ENCODE measurements at places on chromosomes 5 and 9.
A peak's percentile ranks its signal among the peaks of the same experiment; 100 is the strongest.

- DNase-seq, result no peak
Observed at GRCh38 chr5:124580925-124581737, 165.3 kb downstream of the ZNF608 start.

- DNase-seq, result no peak
Observed at GRCh38 chr9:32584784-32585183, 11.8 kb upstream of the NDUFB6 start.

DNA sequence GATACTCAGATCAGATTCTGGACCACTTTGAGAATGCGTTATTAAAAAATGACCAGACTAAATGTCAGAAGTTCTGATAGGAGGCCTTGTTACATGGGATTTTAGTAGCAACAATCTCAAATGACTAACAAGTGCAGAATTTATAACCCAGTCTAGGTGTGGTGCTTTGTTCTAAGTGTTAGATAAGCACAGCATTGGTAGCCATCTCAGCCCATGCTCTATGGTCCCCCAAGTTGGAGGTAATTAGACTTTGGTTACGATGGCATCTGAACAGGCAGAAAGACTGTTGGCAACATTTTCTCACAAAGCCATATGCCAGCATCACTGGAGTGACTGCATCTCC, 140.4 kb upstream of the RPS23 start:
- DNase-seq, result no peak

GRCh38 chr9:13570068-13570974, 290.8 kb upstream of the MPDZ start:
- DNase-seq, result no peak

DNA sequence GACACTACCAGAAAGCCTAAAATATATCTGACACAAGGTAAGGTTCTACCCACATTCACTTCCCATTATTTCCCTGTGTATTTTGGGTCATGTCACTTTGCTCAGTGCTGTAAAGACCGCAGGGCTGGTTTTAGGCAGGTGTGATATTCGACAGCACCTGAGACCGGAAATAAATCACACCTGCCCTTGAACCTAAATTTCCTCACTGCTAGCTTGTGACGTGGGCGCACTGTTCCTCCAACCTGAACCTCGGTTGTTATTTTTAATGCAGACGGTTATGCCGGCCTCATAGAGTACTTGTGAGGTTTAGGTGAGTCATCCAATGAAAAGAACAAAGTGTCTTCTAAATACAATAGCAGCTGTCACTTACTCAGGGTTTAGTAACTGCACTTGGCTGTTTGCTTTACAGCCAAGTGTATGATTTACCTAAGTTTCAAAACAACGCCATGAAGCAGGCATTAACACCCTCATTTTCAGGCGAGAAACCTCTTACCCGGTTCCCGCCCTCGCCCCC, 20.7 kb upstream of the ZNF782 start:
- peak; percentile 9 for DNase-seq

DNA sequence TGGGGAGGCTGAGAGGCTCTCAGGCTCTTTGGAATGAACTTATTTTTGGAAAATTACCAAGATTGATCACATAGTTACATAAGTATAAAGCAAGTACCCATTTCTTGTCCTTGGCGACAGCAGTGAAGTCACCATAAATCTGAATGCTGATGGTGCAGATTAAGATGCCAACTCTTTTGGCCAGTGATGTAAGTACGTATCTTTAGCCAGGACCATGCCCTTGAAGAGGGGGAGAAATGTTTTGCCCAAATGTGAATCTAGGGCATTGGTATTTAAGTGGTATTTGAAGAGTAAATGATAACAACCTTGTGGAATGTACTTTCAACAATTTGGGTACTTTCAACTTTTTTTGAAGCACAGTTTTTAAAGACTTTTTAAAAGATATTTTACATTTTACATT, 68.2 kb upstream of the RAD23B start:
- DNase-seq, result no peak

GRCh38 chr5:137481596-137481995, 17.5 kb downstream of the SPOCK1 start:
- DNase-seq, result no peak

- DNase-seq, result no peak
Observed at GRCh38 chr5:81268521-81269196, 32.7 kb upstream of the ZCCHC9 start.

- peak; percentile 96 for DNase-seq
Observed at GRCh38 chr9:37119907-37120842, at the start of gene ZCCHC7. Gene ZCCHC7, plus strand, starts transcription at chr9:37120574.

GRCh38 chr5:15215056-15215455, 284.9 kb upstream of the FBXL7 start:
- no peak for DNase-seq

DNA sequence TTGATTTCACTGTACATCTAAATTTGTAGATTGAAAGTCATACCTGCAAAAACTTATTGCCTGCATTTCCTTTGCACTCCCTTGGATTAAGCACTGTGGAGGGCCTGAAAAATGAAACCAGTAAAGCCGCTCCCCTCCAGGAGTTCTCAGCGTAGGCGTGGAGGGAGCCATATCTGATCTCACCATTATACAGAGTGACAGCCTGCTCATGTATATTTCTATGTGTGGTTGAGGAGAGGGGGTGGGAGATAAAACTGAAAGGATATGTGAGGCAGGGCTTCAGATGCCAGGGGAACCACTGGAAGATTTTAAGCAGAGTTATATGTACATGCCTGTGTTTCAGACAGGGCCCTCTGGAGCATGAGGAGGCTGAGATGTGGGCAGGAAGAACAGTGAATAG, 303.0 kb downstream of the MSX2 start:
- no peak for DNase-seq

DNA sequence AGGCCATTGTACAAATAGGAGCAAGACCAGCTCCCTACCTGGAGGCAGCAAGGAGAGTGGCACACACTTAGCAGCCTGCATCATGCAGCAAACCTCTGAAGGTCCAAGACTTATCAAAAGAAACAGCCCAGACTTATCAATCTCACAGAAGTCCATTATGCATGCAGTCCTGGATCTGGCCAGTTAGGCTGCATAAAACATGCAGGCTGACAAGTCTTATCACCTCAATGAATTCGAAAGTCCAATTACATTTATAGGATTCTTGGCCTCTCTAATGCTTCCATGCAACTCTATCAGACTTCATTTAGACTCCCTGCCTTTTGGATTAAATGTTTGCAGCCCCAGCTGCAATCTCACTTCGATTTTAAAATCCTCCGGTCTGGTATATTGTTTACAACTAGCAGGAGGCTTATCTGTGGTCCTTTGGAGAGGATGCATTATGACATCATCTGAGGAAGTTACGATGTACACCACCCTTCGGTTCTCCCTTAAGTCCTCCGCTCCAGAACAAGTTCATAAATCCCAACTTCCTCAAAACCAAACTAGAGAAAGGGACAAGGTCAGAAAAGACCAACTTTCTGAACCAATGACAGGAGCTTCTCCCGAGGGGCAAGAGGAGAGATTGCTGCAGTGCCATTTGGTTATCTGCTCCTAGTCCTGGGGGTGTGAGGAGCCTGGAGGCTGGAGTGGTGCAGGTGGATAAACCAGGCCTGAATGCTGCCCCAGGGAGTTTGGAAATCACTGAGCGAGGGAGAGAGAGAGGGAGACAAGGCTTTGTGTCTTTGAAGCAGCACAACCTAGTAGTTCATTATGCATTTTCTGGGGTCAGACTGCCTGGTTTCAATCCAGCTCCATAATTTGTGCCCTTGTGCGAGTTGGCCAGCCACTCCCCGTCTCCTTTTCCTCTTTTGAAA, 313.9 kb downstream of the TLE1 start:
- DNase-seq, result no peak

GRCh38 chr9:19161257-19162025, 34.1 kb upstream of the PLIN2 start:
- no peak for DNase-seq

DNA sequence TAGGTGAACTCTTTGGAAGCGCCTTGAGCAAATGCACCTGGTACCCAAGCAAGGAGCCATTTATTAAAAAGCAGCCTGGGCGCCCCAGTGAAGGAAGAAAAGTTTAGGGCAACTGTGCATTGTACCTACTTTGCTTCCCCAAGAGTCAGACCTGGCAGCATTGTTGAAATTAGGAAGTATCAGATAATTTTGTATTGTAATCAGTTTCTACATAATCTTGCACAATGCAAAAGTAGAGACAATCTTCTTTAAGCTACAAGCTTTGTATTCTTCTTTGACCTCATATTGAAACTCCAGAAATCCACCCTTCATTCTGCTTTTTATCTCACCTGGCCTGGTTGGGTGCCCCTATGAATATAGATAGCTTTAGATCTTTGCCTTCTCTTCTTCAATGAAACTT, 490.8 kb downstream of the RASEF start:
- DNase-seq, result no peak

DNA sequence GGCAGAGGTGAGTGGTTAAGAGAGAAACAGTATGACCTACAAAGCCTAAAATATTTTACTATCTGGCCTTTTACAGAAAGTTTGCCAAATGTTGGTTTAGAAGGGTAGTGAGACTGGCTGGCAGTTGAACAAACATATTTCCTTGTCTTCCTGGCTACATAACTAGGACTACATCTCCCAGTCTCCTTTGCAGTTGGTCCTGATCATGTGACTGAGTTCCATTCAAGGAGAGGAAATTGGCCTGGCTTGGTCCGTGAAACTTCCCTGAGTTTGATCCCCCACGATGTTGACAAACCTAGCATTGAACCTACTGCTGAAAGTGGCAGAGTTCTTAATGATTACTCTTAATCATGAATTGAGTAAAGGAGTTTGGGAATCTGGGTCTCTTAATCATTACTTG, 280.8 kb downstream of the SLIT3 start:
- no peak for DNase-seq

- DNase-seq, result no peak
Observed at GRCh38 chr9:122446819-122447484, 30.8 kb downstream of the OR1J1 start.

- DNase-seq, result peak; percentile 66
Observed at GRCh38 chr9:111414406-111414805, 69.8 kb downstream of the ECPAS start.

DNA sequence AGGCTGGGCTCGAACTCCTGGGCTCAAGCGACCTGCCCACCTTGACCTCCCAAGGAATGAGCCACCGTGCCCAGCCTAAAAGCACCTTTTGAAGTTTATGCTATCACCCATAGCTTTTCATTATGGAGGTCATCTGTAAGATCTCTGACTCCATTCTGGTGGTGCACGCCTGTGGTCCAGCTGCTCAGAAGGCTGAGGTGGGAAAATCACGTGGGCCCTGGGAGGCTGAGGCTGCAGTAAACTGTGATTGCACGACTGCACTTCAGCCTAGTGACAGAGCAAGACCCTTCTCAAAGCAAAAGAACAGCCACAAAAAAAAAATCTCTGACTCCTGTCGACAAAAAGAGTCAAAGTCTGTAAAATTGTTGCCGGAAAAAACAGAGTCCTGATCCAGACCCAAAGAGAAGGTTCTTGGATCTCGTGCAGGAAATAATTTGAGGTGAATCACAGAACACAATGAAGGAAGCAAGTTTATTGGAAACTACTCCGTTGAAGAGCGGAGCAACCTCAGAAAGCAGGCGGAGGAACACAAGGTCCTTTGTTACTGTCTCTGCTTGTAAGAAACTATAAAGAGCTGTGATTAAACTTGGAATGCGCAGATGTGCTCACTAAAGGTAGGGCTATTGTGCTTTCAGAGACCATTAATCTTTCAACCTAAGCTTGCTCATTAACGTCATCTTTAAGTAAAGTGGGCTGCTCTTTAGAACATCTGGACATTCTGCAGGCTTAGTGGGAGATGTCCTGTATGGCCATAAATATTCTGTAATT, 2.0 kb upstream of the HAUS6 start:
- DNase-seq, result no peak

DNA sequence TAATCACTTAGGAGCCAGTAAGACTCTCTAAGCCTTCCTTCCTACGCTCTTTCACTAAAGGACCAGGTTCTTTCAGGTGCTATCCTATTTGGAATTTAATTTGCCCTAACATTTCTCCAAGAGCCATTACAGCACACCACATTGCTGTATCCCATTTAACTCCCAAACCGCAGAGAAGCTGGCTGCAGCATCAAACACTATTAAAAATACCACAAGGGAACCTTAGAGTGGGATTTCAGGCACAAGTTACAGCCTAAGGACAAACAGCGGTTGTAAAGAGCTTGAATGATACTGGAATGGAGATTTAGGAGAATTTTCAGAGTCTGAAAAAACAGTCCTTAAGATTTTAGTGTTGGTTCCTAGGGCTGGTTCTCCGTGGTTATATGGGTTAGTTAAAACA, 566.4 kb downstream of the RAB3C start:
- DNase-seq, result no peak

DNA sequence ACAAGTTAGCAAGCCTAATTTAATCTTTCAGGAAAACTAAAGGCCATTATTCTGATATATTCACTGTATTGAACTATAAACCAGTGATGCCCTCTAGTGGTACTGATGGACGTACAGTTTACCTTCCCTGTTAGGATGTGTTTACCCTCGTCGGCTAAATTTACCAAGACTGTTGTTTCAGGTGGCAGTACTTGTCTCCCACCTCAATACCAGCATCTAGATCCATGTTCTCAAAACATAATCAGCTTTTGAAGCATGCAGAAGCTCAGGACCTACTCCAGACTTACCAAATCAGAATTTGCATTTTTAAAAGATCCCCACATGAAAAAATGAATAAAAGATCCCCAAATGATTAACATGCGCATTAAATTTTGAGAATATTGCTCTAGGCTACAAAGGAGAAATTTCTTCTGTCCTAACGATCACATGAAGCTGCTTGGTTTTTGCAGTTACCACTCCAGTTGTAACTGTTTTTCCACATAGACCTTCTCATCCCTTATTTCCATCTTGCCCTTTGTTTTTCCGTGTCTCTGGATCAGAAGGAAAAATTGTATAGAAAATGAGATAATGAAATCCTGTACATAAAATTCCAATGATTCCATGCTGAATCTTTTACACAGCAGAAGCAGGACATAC, 3.2 kb upstream of the BAAT start:
- no peak for DNase-seq

GRCh38 chr5:62937661-62938558, 359.3 kb downstream of the LRRC70 start:
- no peak for DNase-seq

DNA sequence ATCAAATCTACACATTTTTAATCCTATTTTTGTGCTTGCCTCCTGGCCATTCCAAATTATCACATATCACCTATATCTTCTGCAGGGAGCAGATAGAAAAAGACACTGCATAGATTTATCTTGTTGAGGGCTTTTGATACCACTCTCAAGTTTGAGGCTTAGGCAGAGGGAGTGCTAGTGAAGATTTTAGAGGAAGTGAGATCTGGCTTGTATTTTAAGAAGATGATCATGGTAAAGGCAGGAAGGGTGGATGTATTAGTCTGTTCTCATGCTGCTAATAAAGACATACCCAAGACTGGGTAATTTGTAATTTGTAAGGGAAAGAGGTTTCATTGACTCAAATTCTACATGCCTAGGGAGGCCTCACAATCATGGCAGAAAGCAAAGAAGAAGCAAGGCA, 220.9 kb upstream of the TUT7 start:
- DNase-seq, result no peak

- DNase-seq, result no peak
Observed at GRCh38 chr5:97049175-97049574, 93.2 kb downstream of the LIX1 start.

DNA sequence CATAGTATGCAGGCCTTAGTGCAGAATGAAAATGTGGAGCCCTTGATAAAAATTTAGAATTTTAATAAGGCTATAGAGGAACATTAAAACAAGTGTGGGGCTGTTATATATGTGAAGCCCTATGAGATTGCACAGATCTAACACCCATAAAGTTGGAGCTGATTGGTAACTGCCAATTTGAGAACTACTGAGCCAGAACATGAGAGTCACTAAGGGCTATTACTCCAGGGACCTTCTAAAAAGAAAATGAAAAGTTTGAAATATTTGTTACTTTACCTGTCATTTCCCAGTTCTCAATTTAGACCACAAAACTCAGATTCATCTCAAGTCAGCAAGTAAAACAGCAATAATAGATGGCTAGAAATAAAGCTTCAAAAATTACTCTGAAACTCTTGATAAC, 898.6 kb downstream of the TLE1 start:
- DNase-seq, result no peak

All from nucleus accumbens (tissue), 56 donors.